Adrenal gland (tissue), 19 donors: ENCODE measurements at places on chromosomes 13 and 19. TPM values are rescaled to one million over a fixed set of nuclear protein-coding genes. Genes with fewer than 3 reads are reported as not detected.

Gene PROZ
- total RNA-seq, result not detected

Gene ADAMTSL5
- 0.74 TPM for total RNA-seq

Gene NLRP5
- not detected for total RNA-seq

Gene LMTK3
- total RNA-seq, result 0.06 TPM

Gene DAND5
- total RNA-seq, result 1.5 TPM

Gene SIN3B
- total RNA-seq, result 26.1 TPM

Gene SHISA2
- total RNA-seq, result 0.47 TPM

GRCh38 chr13:111559612-111560403 lies 239.4 kb downstream of the TEX29 start:
- no peak for DNase-seq

- DNase-seq, result no peak
Measured at GRCh38 chr19:11338121-11338520, 1.3 kb downstream of the RAB3D start.

DNA sequence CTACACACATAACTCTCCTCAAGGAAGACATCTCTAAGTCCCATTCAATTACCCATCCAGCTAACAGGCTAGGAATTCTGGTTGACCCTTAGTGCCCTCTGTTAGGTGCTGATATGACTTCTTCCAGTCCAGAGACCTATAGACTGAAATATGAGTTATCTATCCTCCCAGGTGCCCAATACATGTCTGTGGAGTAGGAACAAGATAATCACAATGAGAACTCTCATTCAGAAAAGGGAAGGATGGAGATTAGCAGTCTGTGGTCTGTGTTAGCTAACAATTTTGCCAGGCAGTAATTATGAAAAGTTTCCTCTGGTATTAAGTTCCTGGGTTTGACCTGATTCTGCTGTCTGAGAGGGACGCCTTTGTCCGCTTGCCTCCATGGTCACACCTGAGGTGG lies 44.2 kb upstream of the SLAIN1 start:
- DNase-seq, result no peak
